ENCODE measurements at places on chromosomes 6 and 20.

DNA sequence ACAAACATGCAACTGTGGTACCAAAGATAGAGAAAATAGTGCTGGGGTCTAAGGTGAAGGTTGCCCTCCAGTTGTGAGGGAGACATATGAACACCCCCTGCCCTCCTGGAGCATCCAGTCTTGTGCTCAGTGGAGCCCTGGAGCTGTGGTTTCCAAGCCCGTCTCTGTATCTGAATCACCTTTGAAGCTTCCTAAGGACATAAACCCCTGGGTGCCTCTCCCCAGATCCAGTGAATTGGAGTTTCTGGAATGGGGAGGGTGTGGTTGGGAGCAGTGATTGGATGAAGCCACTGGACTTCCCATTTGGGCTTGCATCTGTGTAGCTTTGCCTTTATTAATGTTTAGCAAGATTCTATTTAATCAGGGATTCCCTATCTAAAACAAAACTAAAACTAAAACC is 22.4 kb upstream of the E2F3 start:
- no peak for DNase-seq

DNA sequence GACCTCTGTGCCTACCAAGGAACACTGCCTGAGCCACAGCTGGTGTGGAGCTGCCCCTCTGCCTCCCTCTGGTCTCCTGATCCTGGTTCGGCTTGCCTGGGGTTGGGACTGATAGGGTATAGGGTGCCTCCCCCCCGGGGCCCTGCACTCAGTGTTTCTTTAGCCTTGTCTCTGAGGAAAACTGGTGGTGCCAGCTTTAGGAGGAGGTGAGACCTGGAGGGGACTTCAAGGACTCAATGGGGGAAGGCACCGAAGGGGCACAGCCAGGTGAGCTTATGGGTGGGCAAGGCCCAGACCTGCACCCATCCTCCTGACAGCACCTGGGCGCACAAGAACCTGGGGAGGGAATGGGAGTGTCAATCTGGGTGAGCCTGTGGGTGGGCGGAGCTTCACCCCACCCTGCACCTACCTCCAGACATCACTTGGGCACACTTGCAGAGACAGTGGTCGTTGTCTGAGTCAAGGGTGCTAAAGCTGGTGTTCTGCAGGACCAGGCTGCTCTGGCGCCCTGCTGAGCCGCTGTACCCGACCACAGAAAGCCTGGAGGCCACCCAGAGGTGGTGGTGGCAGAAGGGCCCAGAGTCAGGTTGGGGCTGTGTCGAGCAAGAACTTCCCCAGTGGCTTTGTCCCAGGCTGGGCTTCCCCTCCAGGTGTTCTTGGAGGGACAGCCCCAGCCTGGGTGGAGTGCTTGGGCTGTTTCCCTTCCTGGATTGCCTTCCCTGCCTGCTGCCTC is 40.5 kb downstream of the FAM110A start:
- DNase-seq, result no peak

- no peak for DNase-seq
Observed at GRCh38 chr20:47330071-47330470, 26.4 kb downstream of the ZMYND8 start.

DNA sequence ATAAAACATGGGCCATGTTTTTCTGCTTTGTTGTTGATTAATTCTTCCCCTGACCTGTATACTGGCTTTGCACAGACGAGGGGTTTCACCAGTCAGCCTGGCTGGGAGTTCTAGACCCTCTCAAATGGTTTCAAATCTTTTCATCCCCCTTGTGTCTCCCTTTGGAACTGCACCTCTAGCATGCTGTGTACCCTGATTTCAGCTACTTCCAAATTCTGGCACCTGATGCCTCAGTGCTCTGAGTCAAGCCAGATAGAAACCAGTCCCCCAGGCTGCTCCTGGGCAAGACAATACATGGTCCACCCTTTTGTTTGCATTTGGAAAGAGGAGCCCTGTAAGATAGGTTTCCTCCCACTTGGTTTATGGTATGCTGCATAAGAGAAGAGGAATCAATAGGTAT is 290.2 kb downstream of the BTBD3 start:
- no peak for DNase-seq

DNA sequence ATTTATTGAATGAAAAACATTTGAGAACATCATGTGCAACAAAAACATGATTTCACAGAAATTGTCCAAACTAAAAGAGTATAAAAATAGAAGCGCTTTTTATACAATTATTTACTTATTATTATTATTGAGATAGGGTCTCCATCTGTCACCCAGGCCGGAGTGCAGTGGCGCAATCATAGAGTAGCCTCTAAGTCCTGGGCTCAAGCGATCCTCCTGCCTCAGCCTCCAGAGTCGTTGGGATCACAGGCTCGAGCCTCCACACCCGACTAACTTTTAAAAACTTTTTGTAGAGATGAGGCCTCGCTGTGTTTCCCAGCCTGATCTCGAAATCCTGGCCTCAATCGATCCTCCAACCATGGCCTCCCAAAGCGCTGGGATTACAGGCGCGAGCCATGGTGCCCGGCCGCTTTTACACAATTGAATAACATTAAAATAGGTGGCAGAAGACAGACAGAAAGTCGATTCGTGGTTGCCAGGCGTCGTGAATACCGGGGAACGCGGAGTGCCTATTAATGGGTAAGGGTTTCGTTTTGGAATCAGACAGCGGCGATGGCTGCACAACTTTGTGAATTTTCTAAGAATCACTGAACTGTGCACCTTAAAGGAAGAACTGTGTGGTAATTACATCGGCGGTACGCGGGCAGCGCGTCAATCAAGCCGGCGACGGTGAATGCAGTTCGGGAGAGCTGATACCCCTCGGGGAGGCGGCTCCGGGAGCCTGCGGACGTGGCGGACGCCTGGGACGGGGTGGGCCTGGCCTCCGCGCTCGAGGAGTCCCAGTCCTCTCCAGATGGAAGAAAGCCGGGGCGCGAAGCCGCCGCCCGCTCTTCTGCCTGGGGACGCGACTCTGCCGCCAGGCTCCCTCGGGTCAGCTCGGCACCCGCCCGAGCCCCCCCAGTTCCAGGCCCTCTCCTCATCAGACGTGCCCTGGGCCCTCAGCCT is 807 bp downstream of the TBC1D20 start:
- DNase-seq, result peak; percentile 36

DNA sequence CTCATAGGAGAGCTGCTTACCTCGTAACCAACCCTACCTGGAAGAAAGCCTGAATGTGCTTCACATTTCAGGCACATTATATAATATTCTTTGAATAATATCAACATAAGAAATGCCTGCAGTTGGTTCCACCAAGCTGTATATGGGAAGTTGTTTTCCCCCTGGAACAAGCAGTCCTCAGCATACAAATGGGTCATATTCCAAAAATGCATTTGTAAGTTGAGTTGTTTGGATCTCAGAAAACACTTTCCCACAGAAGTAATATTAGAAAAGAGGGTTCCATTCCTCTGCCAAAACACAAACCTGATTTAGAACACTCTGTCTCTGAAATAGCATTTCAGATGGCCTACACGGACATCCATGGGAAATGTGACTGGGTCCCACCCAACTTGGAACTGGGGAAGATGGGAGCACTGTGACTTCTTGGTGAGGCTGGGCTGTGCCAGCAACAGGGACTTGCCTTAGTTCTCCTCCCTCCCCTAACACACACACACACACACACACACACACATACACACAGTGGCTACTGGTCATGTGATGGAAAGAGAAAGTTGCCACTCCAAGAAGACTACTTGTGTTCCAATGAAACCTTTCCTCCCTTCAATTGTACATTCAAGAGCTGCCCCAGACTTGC is 11.4 kb upstream of the RCAN2 start:
- no peak for DNase-seq

DNA sequence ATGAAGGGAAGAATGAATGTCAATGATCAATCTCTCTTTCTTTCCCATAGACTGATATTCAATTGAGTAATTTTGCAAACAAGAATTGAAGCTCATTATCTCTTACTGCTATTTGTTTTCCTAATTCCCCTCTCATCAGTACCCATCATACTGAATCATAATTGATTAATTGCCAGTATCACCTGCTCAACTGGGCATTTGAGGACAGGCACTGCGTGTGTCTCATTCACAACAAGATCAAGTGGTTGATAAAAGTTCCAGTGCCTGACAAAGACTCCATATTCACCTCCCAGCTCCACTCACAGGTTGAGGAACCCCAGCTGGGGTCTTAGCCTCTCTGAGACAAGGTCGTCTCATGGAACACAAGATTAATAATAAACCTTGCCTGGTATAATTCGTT is 67.7 kb downstream of the BCAS1 start:
- no peak for DNase-seq

GRCh38 chr6:89689732-89690131 is 51.2 kb upstream of the LYRM2 start:
- DNase-seq, result no peak

- DNase-seq, result no peak
Observed at GRCh38 chr20:57584768-57585461, 24.0 kb downstream of the PCK1 start.
